ENCODE measurements at places on chromosomes 2 and 18. TPM values are rescaled to one million over a fixed set of nuclear protein-coding genes. Genes with fewer than 3 reads are reported as not detected.

The AAK1 gene
- total RNA-seq: 36.7 TPM

The SOWAHC gene
- total RNA-seq: 56.4 TPM

The TOGARAM2 gene
- total RNA-seq: 0.08 TPM

The AAMP gene
- total RNA-seq: 103 TPM

The GNLY gene
- 1.9 TPM for total RNA-seq

The ZBTB7C gene
- 46.2 TPM for total RNA-seq

The GPAT2 gene
- 1.5 TPM for total RNA-seq

The TUBA4B gene
- not detected for total RNA-seq

The CRYGC gene
- not detected for total RNA-seq

The RAMP1 gene
- total RNA-seq: 10.3 TPM

The NEU2 gene
- 5.3 TPM for total RNA-seq

The SPR gene
- 11.9 TPM for total RNA-seq

The RAD51AP2 gene
- total RNA-seq: 0.89 TPM

The CAVIN2 gene
- 3.8 TPM for total RNA-seq

The RAB6C gene
- not detected for total RNA-seq

The UGT1A4 gene
- total RNA-seq: 2.6 TPM

The UGT1A10 gene
- not detected for total RNA-seq

The C2orf76 gene
- 6.7 TPM for total RNA-seq

The SLC19A3 gene
- total RNA-seq: 5.1 TPM

The IL1R2 gene
- 55.3 TPM for total RNA-seq

The PSMA8 gene
- not detected for total RNA-seq

The CYS1 gene
- total RNA-seq: not detected

The CFAP221 gene
- total RNA-seq: not detected

The VPS54 gene
- 14.6 TPM for total RNA-seq

The MYO5B gene
- total RNA-seq: 40.7 TPM

The STPG4 gene
- total RNA-seq: 0.91 TPM

The NCOA1 gene
- total RNA-seq: 45.7 TPM

The NUP35 gene
- 22.4 TPM for total RNA-seq

The CAPN14 gene
- total RNA-seq: 0.53 TPM

The SMIM21 gene
- not detected for total RNA-seq

The ANTXR1 gene
- 46.7 TPM for total RNA-seq

The DCDC2C gene
- total RNA-seq: not detected

The LRP1B gene
- 2.7 TPM for total RNA-seq

The STARD7 gene
- 80.6 TPM for total RNA-seq

The BCL11A gene
- total RNA-seq: 222 TPM

The NEU4 gene
- total RNA-seq: 0.21 TPM

The ARHGAP15 gene
- total RNA-seq: 6.0 TPM

The DAPL1 gene
- 270 TPM for total RNA-seq

The WNT10A gene
- 14.3 TPM for total RNA-seq

The POTEC gene
- total RNA-seq: not detected

The SUCLG1 gene
- 68.8 TPM for total RNA-seq

The CDKL4 gene
- 1.5 TPM for total RNA-seq

The GAL3ST2 gene
- not detected for total RNA-seq

The LBX2 gene
- total RNA-seq: 1.2 TPM

The NT5DC4 gene
- not detected for total RNA-seq

The GPR45 gene
- not detected for total RNA-seq

The MGAT4A gene
- 13.2 TPM for total RNA-seq

The TDRD15 gene
- not detected for total RNA-seq

The FN1 gene
- 56.3 TPM for total RNA-seq

The TMEM37 gene
- total RNA-seq: 8.9 TPM

The ICOS gene
- total RNA-seq: not detected

The UGT1A1 gene
- total RNA-seq: 0.24 TPM

The HOXD10 gene
- total RNA-seq: 0.56 TPM

The CFAP53 gene
- total RNA-seq: not detected

The LCT gene
- total RNA-seq: not detected

The TNFRSF11A gene
- 4.8 TPM for total RNA-seq
